ENCODE measurements at places on chromosomes 2 and 18. TPM values are rescaled to one million over a fixed set of nuclear protein-coding genes. Genes with fewer than 3 reads are reported as not detected.

- no peak overlapping the region for H3K27ac ChIP-seq
- no peak for DNase-seq
- no peaks in the 10 kb centered on the region for H3K27me3 ChIP-seq
- no peaks in the 10 kb centered on the region for H3K36me3 ChIP-seq
Observed at GRCh38 chr2:36060133-36060532, 295.4 kb upstream of the CRIM1 start.

GRCh38 chr2:220227266-220227920, 600.0 kb downstream of the SLC4A3 start:
- DNase-seq: no peak
- H3K4me3 ChIP-seq: no peak overlapping the region
- H3K27me3 ChIP-seq: no peaks in the 10 kb centered on the region
- H3K27ac ChIP-seq: no peak overlapping the region
- no peaks in the 10 kb centered on the region for H3K36me3 ChIP-seq

DNA sequence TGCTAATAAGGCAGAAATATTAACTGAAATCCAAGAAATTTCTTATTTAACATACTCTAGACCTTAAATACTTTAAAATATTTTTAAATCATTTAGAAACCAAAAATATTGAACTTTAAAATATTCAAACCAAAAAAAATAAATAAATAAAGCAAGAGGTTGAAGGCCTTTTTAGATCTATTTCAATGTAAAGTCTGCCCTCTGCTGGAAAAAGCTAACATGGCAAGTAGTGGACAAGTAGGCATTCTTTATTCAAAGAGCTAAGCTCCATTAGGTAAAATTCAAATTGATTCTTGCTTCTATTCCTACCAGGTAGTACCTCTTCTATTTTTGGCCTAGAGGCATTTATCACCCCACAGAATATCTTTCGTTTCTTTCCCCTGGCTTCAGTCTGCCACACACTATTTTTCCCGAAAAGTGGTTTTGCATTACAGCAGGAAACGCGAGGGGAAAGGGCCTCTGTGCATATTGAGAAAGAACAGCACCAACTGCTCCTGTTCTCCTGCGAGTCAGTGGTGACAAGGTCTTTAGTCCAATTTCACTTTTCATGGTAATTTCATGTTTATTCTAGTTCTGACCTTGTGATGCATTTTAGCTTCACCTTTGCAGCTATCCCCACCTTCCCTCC, 20.4 kb downstream of the IFIH1 start:
- no peak for DNase-seq
- no peak overlapping the region for H3K27ac ChIP-seq
- H3K4me1 ChIP-seq: no peaks in the 10 kb centered on the region
- no peak overlapping the region for H3K4me3 ChIP-seq

DNA sequence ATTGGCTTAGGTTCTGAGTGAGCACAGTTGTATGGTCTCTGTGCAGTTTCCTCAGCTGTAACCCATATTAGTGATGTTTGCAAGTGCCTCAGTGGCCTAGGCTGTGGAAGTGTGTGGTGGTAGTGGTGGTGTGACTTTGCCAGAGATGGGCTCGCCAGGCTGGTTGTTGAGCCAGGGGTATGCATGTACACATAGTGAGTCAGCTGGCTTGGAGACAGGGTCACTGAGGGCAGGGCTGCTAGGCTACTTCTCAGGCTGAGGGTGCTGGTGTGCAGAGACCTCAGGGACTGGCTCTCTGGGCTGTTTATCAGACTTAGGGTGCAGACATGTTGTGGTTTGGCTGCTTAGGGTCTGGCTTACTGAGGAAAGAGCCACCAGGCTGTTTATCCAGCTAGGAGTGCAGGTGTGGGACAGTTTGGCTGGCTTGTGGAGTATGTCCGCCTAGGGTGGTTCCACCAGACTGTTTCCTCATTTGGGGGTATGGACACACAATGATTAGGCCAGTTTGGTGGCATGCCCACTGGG, 15.0 kb downstream of the APLF start:
- no peak for DNase-seq
- no peak overlapping the region for H3K4me3 ChIP-seq
- H3K27me3 ChIP-seq: no peaks in the 10 kb centered on the region
- no peak overlapping the region for H3K27ac ChIP-seq
- no peaks in the 10 kb centered on the region for H3K4me1 ChIP-seq
- no peaks in the 10 kb centered on the region for H3K36me3 ChIP-seq

DNA sequence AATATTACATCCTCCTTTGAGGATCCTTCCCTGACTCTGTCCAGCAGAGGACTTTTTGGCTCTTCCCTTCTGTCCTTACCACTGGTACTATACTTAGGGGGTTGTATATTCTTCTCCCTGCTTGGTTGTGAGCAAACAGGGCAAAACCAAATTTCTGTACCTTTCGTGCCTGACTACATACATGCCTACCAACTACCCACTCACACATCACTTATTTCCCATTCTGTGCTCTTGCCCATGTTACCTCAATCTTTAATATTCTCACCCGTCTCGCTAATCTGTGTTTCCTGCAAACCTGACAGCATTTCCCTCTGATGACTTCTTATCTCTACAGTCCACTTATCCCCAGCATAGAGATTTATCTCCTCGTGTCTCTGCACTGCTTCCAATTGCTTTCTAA, 58.6 kb downstream of the FTCDNL1 start:
- H3K27ac ChIP-seq: no peak overlapping the region
- H3K4me3 ChIP-seq: no peak overlapping the region
- DNase-seq: no peak
- no peaks in the 10 kb centered on the region for H3K27me3 ChIP-seq
- no peaks in the 10 kb centered on the region for H3K4me1 ChIP-seq

GRCh38 chr2:7012141-7012764, 95.0 kb downstream of the RNF144A start:
- peaks cover 10% of the 10 kb centered on the region for H3K4me1 ChIP-seq
- H3K36me3 ChIP-seq: no peaks in the 10 kb centered on the region
- no peaks in the 10 kb centered on the region for H3K27me3 ChIP-seq
- H3K4me3 ChIP-seq: no peak overlapping the region

DNA sequence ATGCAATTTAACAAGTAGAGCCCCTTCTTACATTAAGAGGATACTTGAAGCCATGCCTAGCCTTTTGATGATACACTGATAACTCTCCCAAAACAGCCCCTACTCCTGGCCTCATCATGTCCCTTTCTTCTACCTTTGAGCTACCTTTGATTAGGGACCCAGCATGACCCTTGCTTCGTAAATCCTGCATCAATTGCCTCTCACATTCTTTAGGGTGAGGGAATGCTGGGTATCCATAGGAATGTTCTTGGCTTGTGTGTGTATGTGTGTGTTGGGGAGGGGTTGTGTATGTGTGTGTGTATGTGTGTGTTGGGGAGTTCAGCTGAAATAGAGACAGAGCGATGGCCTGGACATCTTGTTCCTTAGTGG, 5.3 kb upstream of the KRCC1 start:
- no peaks in the 10 kb centered on the region for H3K27me3 ChIP-seq
- peaks cover 4% of the 10 kb centered on the region for H3K4me1 ChIP-seq
- DNase-seq: no peak
- H3K27ac ChIP-seq: no peak overlapping the region
- H3K4me3 ChIP-seq: no peak overlapping the region
- H3K36me3 ChIP-seq: no peaks in the 10 kb centered on the region

- H3K4me3 ChIP-seq: 0 out of 2 replicates have a peak overlapping the region, but pooled peaks have one; percentile 27
- H3K27me3 ChIP-seq: no peaks in the 10 kb centered on the region
- DNase-seq: peak; percentile 21
- H3K4me1 ChIP-seq: peaks cover 18% of the 10 kb centered on the region
- no peaks in the 10 kb centered on the region for H3K36me3 ChIP-seq
Observed at GRCh38 chr2:190583507-190584337, 49.2 kb upstream of the NEMP2 start.

DNA sequence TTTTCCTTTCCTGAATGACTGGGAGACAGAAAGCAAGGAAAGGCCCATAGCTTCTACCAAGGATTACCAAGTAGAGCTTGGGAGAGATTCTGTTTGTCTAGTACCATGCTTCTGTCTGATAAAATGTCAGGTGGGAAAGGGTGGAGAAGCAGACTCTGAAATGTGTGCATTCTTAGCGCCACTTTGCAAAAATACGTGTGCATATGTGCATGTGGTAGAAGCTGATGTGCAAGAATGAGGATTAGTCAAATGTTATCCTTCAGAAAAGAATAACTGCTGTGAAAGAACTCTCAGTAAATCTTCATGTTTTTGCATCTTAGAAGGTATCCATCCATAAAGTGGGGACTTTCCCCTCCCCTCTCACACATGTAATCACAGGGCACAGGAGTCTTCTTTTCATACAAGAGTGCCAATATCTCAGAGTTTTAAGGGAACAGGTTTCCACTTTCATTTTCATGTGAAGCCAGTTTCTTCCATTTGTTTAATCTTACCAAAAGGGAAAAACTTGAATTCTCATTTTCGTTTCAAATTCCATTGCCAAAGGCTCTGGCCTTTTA, 15.4 kb upstream of the DGKD start:
- no peak for DNase-seq
- no peaks in the 10 kb centered on the region for H3K36me3 ChIP-seq
- H3K27ac ChIP-seq: no peak overlapping the region
- H3K27me3 ChIP-seq: no peaks in the 10 kb centered on the region

DNA sequence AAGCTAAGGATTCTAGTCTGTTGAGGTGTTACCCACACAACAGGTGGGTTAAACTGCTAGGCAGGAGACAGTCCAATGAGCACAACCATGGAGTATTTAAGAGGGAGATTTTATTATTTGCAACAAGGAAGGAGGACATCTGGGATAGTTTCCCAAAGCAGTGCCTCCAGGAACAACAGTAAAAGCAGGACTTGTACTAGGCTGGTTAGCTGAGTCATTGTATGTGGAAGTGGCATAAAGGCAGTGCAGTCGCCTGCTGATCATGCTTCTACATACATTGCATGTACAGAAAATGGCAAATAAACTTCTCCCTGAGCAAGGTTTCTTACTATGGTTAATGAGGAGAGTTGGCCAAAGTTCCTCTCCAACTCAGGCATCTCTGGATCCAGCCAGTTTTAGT, 46.1 kb upstream of the CYTIP start:
- no peaks in the 10 kb centered on the region for H3K27me3 ChIP-seq
- no peak overlapping the region for H3K4me3 ChIP-seq
- H3K36me3 ChIP-seq: no peaks in the 10 kb centered on the region
- DNase-seq: no peak

DNA sequence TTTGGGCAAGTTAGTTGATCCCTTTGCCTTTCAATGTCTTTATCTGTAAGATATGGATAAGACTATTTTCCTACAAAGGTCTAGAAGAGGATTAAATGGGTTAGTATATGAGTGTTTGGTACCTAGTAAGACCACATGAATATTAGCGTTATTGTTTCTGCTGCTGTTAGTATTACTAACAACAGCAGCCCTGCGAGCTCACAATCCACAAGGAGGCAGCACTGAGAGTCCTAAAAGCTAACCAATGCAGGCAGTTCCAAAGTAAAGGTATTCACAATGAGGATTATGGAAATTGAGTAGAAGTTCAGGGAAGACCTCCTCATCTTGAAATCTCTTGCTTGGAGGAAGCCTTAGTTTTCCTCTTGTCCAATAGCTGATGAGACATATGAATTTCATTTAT, 248.9 kb downstream of the TDRD15 start:
- DNase-seq: no peak
- H3K4me3 ChIP-seq: no peak overlapping the region
- H3K27me3 ChIP-seq: no peaks in the 10 kb centered on the region
- H3K36me3 ChIP-seq: no peaks in the 10 kb centered on the region

DNA sequence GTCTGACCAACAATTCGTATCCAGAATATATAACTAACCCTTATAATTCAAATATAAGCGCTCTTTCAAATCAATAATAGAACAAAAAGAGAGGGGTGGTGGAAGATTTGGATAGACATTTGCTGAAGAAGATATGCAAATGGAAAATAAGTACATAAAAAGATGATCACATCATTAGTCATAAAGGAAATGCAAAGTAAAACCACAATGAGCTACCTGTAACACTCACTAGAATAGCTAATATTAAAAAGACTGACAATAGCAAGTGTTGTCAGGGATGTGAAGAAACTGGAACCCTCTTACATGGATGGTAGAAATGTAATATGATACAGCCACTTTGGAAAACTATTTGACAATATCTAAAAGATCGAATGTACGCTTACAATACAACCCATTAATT, 84.9 kb upstream of the MRPS9 start:
- no peaks in the 10 kb centered on the region for H3K4me1 ChIP-seq
- no peak overlapping the region for H3K4me3 ChIP-seq
- no peak for DNase-seq
- H3K36me3 ChIP-seq: no peaks in the 10 kb centered on the region
- H3K27me3 ChIP-seq: no peaks in the 10 kb centered on the region

DNA sequence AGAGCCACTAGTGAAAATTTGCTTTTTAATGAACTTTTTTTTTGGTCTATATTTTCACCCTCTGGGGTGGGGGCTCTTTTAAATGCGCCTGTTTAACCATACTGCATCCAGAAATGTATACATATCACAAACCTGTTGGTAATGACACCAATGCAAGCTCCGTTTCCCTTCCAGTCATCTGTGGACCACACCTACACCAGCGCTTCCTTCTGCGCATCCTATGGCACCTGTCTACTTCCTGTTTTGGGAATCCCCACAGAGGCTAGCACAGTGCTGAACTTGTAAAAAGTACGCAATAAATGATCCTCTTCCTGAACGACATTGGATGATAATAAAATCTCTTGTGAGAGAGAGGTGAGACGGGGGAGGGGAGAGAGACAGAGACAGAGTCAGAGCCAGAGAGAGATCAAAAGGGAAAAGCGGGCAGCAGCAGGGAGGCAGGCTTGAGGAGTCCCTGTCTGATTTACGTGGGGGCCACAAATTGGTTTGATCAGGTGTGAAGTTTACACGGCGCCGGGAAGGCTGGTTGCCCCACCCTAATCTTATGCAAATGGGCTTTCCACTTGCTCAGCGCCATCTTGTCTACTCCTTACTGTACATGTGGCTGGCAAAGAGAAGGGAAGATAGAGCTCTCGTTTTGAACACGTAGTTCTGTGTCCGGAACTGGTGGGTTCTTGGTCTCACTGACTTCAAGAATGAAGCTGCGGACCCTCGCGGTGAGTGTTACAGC, 38.1 kb upstream of the SLC38A11 start:
- no peaks in the 10 kb centered on the region for H3K36me3 ChIP-seq
- H3K27ac ChIP-seq: no peak overlapping the region
- no peak for DNase-seq
- H3K4me3 ChIP-seq: no peak overlapping the region
- H3K27me3 ChIP-seq: no peaks in the 10 kb centered on the region

- DNase-seq: no peak
- no peak overlapping the region for H3K4me3 ChIP-seq
- H3K36me3 ChIP-seq: no peaks in the 10 kb centered on the region
Observed at GRCh38 chr18:44973282-44973681, 292.6 kb downstream of the SETBP1 start.

GRCh38 chr2:162581959-162582798, 238.2 kb downstream of the GCA start:
- H3K4me3 ChIP-seq: no peak overlapping the region
- no peak for DNase-seq
- no peaks in the 10 kb centered on the region for H3K27me3 ChIP-seq
- no peaks in the 10 kb centered on the region for H3K36me3 ChIP-seq

CSRNP3 gene
- total RNA-seq: 0.21 TPM

SERPINB7 gene
- total RNA-seq: not detected

ALPG gene
- not detected for total RNA-seq

FRZB gene
- total RNA-seq: not detected
